Stimulated activated CD4-positive, alpha-beta T cell treated with anti-CD3 and anti-CD28 coated beads, Interleukin-1b, Interleukin-23, amount 100 ng/mL, for 4 hours (primary cell): ENCODE measurements at places on chromosomes 13 and 19.

- DNase-seq = no peak
Observed at GRCh38 chr13:106132216-106132615, 403.2 kb downstream of the EFNB2 start.

- no peak for DNase-seq
Observed at GRCh38 chr13:26050568-26051230, 1.1 kb downstream of the SHISA2 start.

DNA sequence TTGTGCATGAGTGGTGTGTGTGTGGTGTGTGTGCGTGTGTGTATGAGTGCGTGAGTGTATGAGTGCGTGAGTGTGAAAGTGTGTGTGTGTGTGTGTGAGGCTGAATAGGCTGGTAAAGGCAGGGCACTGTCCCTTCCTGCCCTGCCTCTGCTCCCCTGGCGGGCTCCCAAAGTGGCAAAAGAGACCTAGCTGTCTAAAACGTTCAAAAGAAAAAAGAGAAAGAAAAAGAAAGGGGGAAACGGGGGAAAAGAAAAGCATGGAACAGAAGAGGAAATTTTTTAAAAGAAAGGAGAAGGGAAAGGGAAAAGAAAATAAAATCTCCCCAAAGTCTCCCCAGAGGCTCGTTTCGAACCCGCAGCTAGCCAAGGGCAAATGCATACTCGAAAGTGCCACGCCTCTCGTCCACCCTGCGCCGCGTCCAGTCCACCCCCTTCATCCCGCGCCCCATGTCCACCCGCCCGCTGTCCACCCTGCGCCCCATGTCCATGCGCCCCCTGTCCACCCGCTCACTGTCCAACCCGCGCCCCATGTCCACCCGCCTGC is 37.0 kb upstream of the FLT1 start:
- no peak for DNase-seq

- no peak for DNase-seq
Observed at GRCh38 chr13:108915095-108915633, 285.8 kb downstream of the MYO16 start.

DNA sequence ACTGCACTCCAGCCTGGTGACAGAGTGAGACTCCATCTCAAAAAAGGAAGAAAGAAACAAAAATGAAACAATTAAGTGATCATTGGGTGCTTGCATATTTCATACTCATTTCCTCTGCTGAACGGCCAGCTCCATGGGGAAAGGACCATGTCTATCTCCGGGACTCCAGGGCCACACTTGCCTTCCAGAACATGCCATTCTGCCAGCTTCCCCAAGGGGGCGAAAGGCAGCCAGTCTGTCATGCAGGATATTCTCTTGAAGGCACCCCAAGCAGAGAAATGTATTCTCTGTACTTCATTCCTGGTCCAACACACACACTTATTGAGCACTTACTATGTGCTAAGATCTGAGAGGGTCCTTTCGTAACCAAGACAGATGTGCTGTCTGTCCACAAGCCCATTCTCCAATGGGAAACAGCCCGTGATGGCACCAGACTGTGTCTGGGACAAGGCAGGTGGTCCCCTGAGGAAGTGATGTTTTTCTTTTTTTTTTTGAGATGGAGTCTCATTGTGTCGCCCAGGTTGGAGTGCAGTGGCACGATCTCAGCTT is 10.2 kb upstream of the CARM1 start:
- DNase-seq = no peak

GRCh38 chr19:34337739-34338138 is 27.3 kb upstream of the GPI start:
- no peak for DNase-seq
